ENCODE measurements at places on chromosomes 2 and 18.

DNA sequence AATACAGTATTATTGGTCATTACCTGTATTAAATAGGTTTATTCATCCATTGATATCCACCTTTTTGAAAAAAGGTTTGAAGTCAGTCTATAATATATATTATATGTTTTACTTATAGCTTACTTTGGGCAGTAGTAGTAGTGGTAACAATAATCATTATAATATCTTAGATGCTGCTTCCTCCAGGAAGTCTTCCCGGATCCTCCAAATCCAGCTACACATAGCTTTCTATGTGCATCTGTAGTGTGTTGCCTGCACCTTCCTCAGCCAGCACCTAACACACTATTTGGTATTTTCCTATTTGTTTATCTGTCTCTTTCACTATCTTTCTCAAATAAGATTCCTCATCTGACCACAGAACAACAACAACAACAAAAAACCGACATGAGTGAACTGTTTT, 81.0 kb downstream of the PRKCE start:
- ATAC-seq = no peak

GRCh38 chr2:16018277-16019059, 78.1 kb downstream of the MYCN start:
- ATAC-seq = no peak

DNA sequence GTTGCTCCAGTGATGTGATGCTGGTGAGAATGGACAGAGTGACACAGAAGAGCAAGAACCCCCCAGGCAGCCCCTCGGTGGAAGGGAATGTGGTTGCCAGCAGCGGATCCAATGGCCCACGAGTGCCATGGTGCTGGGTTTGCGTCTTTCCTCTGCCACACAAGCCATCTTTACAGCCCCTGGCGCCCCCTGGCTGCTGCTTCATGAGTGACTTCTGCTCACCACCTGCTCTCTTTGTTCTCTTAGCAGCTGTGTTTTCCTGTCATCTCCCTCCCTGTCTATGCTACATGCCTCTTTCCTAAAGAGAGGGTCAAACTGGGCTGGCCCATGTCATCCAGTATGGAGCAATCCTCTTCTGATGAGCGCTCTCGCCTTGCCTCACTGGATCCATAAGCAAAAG, 300.0 kb upstream of the SMIM21 start:
- no peak for ATAC-seq

DNA sequence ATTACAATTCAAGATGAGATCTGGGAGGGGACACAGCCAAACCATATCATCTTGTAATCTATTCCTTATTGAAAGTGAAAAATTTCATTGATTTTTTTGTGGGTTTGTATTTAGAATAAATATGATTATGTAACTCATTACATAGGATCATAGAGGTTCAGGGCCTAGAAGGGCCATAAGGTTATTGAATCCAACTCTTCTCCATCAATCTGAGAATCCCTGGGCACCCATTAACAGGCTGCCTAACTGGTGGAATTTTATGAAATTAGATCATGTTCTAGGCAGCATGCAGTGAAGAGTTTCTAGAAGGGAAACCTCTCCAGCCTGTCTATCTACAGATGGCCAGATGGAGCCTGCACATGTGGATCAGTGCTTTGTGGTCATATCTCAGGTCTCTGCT, 6.3 kb upstream of the APOB start:
- no peak for ATAC-seq

DNA sequence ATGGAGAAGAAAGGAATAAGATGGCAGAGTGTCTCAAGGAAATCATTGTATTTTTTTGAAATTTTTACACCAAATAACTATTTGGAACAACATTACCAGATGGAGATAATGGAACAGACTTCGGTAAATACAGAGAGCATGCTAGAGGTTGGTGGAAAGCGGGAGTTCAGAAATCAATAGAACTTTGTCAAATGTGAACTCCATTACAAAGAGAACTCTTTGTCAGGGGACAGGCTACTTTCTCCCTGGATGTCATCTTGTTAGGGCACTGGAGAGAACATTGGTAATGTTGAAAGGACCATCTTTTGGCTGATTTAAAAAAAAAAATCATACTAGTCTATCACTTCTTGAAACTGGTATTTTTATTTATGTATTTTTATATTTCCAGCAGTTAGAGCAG, 30.8 kb downstream of the DCC start:
- ATAC-seq = no peak

DNA sequence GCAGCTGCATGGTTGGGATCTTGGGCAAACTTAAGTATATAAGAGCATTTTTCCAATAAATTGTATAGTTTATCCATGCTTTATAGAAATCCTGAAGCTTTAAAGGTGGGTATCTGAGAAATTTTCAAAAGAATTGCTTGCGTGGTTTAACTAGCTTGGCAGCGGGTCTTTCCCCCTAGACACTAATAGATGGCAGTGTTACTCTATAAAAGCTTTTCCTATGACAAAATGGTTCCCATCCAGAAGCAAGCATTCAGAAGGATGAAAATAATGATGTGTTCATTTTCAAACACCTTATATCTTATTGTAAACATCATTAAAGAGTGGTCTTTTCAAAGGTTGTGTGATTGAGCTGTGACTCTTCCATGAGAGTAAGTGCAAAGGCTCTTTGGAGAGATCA, 45.9 kb downstream of the KDM3A start:
- no peak for ATAC-seq

GRCh38 chr2:135586148-135586547, 54.9 kb downstream of the R3HDM1 start:
- ATAC-seq = no peak

GRCh38 chr2:159164457-159164911, 122.0 kb downstream of the WDSUB1 start:
- ATAC-seq = no peak

- no peak for ATAC-seq
Observed at GRCh38 chr2:43825841-43826240, 12.8 kb downstream of the ABCG5 start.

All from activated CD4-positive, CD25-positive, alpha-beta regulatory T cell treated with anti-CD3 and anti-CD28 coated beads, Interleukin-2, amount 50 U/mL, for 24 hours (primary cell).